ENCODE measurements at places on chromosomes 3 and 15.

DNA sequence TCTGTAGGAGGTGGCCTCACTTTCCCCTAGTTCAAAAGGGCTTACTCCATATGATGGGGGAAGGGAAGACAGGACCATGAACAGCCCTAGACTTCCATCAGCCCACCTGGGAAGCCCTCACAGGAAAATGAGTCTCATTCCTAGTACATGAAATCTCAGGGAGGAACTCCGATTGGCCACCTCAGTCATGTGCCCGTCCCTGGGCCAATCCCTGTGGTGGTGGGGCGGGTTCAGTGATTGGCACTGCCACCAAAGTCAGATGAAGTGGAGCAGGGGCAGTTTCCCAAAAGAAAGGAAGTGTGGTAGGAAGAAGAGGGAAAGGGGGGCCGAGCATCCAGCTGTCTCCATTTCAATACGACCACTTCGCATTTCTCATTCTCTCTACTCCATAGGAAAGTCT, 25.9 kb upstream of the GP9 start:
- DNase-seq: no peak

DNA sequence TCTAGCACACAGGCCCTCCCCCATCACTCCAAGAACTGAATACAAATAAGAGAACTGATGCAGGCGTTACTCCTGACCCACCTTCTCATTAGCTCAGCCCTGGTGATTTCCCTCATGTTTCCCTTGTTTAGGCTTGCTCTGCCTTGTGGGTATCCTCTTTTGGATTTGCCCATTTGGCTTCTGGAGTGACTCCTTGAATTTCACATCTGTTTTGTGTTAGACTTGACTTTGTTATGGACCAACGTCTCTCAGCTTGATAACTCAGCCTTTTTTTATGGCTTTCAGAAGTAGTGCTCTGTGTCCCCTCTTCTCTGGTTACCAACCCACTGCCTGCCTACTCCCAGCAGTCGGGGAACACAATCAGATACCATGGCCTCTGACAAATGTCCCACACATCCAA, 11.3 kb upstream of the TMOD3 start:
- no peak for DNase-seq

DNA sequence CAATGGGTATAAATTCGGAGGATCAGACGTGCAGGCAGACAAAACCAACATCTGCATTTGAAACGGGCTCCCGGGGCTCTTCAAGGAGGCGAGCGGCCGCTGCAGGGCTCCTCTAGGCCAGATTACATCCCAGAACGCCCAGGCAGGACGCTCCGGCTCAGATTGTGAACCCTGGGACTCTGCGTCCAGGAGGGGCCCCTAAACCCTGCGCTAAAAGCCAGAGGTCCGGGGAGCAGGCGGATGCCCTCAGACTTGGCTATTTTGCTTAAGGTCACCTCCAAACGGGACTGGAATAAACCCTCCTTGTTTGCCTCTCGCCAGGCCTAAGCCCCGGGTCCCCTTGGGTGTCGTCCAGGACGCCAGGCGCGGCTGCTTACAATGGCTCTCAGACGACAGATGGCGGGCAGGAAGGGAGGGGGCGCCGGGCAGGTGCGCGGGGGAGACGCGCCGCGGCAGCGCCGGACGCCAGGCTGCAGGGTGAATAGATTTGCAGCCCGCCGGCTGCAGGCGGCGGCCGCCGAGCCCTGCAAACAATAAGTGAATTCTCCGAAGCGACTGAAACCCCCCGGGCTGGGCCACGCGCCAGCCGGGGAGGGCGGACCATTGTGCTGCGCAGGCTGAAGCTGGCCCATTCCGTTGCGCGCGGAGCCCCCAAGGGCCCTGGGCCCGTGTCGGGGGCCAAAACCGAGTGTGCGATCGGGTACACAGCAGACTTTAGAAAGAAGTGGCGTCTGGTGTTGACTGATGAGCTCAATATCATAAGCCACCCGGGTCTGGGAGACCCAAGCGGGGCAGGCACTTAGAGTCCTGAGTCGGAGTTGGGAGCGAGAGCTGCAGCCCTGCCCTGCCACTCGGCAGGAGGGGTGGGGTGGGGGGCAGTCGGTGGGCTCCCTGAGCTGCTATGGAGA, 32.3 kb upstream of the AMOTL2 start:
- DNase-seq: peak; percentile 69

DNA sequence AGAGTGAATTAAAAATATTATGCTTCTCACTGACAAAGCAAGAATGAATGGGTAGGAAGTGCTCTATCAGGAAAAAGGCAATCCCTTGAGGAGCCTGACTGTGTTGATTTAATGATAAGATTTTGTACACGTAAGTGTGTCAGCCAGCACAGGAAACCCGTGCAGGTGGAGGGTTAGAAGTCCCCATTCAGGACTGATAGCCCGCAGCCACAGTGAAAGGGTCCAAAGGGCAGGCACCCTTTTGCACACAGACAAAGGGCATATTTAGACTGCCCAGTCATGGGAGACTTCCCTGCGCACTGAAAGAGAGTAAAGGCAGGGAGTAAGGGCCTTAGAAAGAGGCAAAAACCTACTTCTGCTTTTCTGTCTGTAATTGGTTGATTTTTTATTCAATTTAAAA, 26.4 kb upstream of the SKIL start:
- no peak for DNase-seq

GRCh38 chr3:192170659-192171058, 556.7 kb downstream of the FGF12 start:
- DNase-seq: no peak
